ENCODE measurements at places on chromosomes 11 and 22.

DNA sequence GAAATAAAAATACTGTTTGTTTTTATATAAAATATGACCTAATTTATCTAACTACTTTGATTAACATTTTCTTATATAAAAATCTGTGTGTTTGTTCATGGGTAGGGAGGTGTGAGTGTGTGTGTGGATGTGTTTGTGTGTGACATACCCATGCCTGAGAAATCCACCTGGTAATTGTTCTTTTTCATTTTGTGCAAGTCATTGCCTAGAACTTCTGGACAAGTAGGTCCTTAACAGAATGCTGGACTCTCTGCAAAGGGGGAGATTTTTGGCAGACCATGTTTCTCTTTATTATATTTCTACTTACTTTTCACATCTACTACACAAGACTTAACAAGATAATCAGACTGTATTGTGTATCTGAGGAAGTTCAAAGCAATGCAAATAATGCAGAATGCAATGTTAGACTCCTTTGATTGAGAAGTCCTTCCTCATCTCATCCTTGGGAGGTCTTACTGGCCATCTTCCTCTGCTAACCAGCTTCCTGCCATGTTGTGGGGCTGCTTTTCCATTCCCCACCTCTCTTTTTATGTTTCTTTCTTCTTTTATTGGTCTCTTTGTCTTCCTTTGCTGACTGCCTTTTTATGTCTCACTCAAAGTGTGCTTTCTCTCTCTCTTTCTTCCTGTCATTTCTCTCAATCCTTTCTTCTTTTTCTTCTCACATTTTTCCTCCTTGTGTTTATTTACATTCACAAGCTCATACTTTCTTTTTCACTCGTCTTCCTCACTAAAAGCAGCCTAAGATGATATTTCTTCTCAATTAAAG is 1017.0 kb upstream of the CNTN5 start:
- DNase-seq, result no peak

GRCh38 chr11:2812371-2812991 is 73.1 kb downstream of the CDKN1C start:
- no peak for DNase-seq

DNA sequence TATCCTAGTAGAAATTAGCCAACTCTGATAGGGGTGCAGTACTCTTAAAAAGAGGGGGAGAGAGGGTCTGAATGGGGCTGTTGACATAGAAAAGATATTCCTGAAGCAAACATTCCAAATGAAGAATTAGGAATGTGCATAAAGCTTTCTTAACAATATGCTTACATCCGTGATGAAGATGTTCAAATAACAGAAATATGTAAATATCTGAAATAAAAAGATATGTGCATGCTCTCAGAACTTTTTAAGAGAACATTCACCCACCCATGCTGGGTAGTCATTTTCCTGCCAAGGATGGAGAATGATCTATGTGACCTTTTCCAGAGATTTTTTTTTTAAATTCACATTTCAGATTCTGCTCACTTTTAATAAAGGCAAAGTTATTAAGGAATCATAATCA is 80.6 kb downstream of the GRIA4 start:
- no peak for DNase-seq

DNA sequence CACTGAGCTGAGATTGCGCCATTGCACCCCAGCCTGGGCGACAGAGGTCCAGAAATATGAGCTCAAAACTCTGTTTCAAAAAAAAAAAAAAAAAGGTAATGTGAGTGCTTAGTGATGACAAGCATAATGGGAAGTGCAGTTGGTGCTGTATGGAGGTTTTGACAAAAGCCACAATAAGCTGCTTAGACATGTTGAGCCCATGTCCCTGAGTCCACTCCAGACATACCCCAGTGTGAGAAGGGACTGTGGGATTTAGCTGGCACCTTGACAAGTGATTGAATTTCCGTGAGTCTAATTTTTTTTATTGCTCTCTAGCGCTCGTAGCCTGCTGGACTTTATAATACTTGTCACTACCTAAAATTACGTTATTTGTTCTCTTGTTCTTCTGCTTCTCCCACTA is 15.1 kb upstream of the LGR4 start:
- DNase-seq, result no peak

GRCh38 chr22:20523086-20523983 is 15.9 kb downstream of the MED15 start:
- no peak for DNase-seq

DNA sequence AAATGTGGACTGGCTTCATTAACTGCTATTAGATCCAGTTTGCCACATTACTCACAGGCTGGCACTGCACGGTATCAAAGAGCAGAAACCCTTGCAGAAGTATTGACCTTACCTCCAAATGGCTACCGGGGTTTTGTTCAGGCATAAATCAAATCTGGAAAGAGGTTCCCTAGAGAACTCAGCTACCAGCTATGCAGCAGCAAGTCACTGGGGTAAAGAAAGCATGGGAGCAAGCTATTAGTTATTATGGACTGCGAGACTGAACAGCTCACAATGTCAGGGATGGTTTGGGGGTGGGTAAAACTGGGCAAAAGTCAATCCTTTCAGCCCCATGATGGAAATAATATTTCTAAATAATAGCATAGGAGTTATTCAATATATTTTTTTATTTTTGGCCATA is 128.1 kb downstream of the FANCF start:
- DNase-seq, result no peak

- no peak for DNase-seq
These were observed 501.1 kb downstream of the BRD1 start for GRCh38 chr22:49326558-49326957.

All from stimulated activated CD4-positive, alpha-beta T cell treated with anti-CD3 and anti-CD28 coated beads, TNF-alpha, amount 100 ng/mL, for 4 hours (primary cell).